ENCODE measurements at places on chromosomes 12 and 14.

DNA sequence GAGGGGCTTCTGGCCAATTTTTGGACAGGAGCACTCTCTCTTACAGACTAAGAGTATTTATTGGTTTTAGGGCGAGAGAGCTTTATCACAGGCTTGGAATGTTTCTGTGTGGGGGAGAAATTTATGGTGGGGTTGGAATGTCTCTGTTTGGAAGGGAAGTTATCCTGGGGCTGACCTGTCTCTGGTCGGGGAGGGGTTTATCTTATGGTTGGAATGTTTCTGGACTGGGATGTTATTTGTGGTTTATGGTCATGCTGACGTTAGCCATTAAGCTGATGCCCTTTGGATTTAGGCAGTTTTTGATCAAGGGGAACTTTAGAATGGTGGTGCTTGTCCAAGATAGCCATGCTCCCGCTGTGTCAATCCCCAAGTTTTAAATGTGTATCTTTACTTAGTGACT lies 614.8 kb downstream of the DIO2 start:
- DNase-seq = no peak

GRCh38 chr12:64243809-64244208 lies 21.7 kb upstream of the KICS2 start:
- DNase-seq = no peak

DNA sequence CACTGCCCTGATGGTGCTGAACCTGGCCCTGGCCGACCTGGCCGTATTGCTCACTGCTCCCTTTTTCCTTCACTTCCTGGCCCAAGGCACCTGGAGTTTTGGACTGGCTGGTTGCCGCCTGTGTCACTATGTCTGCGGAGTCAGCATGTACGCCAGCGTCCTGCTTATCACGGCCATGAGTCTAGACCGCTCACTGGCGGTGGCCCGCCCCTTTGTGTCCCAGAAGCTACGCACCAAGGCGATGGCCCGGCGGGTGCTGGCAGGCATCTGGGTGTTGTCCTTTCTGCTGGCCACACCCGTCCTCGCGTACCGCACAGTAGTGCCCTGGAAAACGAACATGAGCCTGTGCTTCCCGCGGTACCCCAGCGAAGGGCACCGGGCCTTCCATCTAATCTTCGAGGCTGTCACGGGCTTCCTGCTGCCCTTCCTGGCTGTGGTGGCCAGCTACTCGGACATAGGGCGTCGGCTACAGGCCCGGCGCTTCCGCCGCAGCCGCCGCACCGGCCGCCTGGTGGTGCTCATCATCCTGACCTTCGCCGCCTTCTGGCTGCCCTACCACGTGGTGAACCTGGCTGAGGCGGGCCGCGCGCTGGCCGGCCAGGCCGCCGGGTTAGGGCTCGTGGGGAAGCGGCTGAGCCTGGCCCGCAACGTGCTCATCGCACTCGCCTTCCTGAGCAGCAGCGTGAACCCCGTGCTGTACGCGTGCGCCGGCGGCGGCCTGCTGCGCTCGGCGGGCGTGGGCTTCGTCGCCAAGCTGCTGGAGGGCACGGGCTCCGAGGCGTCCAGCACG lies 4.7 kb downstream of the LTB4R start:
- DNase-seq = no peak

DNA sequence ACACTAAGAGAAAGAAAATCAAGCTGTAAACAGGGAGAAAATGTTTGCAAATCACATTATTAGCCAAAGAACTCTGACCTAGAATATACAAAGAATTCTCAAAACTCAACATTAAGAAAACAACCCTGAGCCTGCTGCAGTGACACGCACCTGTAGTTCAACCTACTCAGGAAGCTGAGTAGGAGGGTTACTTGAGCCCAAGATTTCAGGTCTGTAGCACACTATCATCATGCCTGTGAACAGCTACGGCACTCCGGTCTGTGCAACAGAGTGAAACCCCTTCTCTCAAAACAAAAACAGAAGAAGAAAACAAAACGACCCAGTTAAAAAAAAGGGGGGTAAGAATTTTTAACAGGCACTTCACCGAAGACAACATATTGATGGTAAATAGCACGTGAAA lies 20.8 kb downstream of the SAV1 start:
- no peak for DNase-seq

DNA sequence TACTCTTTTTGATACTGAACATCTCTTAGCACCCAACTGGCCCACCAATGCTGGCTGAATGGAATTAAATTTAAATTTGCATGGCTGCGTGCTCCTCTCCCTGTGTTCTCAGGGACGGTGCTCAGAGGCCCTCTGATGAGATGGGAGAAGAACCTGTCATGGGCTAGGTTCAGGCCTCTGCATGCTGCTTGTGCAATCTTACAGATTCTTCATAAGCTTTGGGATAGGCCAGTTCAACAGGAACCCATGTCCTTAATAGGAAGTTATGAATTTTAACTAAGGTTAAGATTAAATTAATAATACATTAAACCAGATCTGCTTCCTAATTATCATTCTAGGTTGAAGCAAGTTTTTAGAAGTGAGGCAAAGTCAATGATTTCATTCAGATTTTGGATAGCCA lies 119.7 kb upstream of the LRIG3 start:
- no peak for DNase-seq

GRCh38 chr12:8078398-8078797 lies 3.7 kb upstream of the NECAP1 start:
- DNase-seq = no peak
